Spleen (tissue), 13 donors: ENCODE measurements at places on chromosomes 5 and 9.

DNA sequence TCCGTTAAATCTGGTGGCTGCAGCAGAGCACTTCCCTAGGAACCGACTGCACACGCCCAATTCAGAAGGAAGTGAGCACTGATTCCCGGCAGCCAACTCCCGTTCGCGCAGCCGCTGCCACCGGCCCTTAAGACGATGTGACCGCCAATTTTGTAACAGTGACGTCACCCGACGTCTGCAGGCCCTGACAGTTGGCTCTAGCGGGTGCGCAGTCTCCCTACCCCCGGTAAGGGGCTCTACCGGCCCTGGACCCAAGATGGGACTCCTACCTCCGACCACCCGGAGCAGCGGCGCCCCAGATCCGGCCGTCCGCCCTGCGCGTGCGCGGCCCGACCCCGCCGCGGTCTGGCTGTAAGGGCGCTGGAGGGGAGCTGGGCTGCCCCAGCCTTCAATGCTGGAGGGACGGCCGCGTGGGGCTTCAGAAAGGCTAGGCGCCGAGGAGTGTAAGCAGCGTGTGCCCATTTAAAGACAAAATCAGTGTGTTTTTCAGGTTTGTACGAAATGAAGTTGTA, 19.1 kb downstream of the DNAJA1 start:
- DNase-seq, result peak; percentile 93

GRCh38 chr5:143241892-143242291, 161.6 kb downstream of the NR3C1 start:
- DNase-seq, result no peak

GRCh38 chr5:143596824-143597223, 193.3 kb upstream of the NR3C1 start:
- no peak for DNase-seq

DNA sequence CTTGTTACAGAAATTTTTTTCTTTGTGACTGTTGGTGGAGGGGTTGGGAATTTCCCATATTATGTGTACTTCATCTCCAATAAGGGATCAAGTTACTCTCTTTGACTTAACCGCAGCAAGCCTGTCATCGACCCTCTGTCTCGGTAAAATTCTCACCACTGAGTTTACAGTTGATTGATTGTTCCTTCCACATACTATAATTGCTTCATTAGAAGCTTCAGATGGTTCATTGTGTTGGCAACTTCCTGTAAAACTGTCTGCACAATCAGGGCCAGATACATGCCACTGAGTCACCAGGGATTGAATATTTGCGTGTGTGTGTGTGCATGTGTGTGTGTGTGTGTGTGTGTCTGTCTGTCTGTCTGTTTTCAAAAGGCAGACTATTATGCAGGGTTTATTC, 176.6 kb downstream of the ZNF462 start:
- no peak for DNase-seq

DNA sequence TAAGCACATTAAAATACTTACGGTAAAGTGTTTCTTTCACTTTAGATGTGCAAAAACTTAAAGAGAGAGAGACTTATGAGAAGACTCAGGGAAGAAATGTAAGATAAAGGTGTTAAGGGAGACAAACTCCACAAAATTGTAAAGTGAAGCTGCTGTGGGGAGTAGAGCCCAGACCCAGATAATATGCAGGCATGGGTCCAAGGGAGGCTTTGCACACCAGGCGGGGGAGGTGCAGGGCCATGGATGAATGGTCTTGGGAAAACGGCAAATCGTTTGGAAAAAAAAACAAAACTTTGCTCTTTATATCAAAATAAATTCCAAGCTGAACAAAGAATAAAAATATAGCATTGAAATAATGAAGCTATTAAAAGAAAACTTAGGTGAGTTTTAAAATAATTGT, 9.1 kb downstream of the SYK start:
- no peak for DNase-seq

- no peak for DNase-seq
Observed at GRCh38 chr5:136020383-136021015, 8.3 kb upstream of the TGFBI start.

DNA sequence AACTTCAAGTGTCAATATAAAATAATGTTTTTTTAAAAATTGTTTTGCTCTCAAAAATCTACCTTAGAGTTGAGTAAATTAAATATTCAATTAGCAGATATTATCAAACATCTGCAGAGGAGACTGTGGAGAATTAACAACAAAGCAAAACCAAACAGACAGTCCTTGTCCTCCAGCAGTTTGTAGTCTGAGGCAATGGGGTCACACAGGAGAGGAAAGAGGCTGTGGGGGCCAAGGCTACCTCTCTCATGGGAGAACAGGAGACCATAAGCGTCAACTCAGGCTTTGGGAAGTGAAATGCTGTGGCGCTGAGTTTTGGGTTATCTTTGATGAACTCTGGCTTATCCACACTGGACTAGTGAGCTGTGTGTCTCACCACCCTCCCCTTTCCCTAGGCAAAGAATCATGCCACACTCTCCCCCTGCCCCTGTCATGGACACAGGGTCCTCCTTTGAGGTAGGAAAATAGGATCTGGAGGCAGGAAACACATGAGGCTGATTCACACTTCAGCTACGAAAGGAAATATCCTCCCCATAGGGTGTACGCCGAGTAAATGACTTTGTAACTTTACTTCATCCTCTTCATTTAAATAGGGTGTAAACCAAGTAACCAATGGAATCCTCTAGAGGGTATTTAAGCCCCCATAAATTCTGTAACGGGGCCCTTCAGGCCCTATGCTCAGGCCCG, 152.7 kb downstream of the FSTL4 start:
- no peak for DNase-seq

GRCh38 chr9:116689486-116690032, 2.5 kb downstream of the TRIM32 start:
- no peak for DNase-seq

DNA sequence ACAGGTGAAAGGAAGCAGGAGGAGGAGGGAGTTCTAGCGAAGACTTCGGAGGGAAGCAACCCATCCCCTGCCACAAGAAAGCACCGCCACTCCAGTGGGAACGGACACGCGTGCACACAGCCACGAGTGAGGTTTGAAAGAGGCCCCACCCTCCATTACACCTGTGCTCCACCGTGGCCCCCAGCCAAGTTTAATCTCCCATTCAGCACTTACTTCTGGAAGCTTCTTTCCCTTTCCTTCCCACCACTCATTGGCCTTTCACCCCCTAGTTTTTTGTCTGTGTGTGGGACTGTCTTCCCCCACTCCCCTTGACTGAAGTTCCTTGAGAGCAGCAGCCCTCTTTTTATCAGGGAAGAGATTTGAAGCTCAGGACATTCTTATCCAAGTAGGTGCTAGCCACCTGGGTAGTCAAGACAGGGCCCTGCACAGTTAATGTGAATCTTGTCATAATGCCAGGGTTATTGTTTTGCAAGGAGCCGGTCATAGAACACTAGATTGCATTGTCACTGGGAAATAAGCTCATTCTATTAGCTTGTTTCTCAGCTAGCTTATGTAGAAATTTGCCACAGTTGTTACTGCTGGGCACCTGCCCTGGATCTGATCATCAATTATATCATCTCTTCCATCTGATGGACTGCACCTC, 256.0 kb downstream of the DOCK8 start:
- DNase-seq, result peak; percentile 84

- DNase-seq, result no peak
Observed at GRCh38 chr9:87586731-87587355, 89.2 kb downstream of the DAPK1 start.

- no peak for DNase-seq
Observed at GRCh38 chr5:14374100-14374499, 207.5 kb upstream of the OTULINL start.

GRCh38 chr5:1208743-1209488, 7.5 kb downstream of the SLC6A19 start:
- DNase-seq, result no peak

- DNase-seq, result no peak
Observed at GRCh38 chr5:81817980-81818379, 67.1 kb upstream of the SSBP2 start.
